Stimulated activated CD4-positive, alpha-beta T cell treated with anti-CD3 and anti-CD28 coated beads, TNF-alpha, amount 100 ng/mL, for 4 hours (primary cell): ENCODE measurements at places on chromosomes 7 and 10.

DNA sequence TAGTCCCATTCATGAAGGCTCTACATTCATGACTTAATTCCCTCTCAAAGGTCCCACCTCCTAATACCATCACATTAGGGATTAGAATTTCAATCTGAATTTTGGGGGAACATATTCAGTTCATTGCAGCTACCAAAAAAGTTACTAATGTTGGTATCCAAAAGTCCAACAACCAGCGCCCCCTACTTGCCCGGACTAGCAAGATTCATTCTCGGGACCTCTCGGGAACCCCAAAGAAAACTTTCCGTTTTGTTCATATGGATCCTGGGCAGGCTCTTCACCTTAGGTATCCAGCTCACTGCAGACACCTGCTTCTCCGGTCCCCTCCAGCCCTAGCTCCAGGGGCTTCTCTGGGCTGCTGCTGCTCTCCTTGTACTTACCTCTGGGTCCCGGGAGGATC, 8.9 kb upstream of the GRK5 start:
- DNase-seq = no peak

DNA sequence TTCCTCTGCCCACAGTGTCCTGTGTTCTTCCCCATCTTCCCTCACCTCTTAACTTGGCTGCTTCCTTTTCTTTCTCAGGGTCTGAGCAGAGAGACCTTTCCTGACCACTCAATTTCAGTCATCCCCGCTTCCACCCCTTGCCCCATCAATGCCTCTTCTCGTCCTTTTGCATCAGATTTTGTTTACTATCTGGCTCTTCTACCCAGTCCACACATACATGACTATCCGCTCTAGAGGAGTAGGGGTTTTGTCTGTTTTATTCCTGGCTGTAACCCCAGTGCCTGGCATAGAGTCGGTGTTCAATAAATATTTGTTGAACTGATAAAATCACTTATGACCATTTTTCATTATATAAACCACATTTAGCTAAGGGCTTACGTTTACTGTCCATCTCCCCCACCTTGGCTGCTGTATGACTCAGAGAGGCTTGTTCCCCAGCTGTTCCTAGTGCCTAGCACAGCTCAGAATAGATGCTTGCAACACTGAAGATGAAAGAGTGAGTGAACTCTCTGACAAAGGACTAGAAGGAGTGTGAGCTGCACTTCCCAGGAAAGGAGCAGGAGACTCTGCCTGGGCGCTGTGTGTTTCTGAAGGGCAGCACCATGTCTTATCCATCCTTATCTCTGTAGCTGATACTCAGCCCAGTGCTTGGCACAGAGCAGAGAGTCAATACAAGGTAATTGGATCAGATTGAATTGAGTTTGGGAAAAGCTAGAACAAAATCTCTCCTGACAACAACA, 21.9 kb downstream of the ARID5B start:
- DNase-seq = no peak

DNA sequence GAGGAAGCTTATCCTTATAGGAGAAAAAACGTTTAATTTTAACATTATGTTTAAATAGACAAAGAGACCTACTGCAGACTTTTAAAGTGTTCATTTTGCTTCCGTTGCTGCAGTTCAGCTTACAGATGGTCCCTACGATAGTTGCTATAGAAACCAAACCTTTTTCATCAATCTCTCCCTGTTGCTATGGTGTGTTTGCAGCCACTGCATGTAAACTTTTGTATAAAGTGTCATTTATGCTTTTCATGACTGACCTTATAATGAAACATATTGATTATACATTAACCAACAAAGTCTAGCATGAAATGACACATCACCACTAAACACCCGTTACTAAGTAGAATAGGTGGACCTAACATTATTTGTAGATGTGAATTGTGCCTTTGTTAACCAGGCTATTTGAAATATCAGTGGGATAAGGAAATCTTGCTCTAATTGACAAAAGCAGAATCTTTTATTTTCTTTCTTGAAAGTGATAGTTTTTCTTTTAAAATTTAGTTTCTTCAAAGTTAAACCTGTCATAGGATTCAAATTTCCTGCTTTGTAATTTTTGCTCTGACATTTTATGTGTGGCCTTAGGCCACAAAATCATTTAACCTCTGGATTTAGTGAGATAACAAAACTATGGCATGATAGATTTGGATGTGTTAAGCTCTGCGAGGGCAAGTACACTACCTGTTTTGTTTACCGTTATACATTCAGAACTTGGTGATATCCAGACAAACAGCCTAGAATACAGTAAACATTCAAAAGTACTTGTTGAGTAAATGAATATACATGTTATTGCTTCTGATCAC, 64.0 kb downstream of the CACNB2 start:
- DNase-seq = no peak

DNA sequence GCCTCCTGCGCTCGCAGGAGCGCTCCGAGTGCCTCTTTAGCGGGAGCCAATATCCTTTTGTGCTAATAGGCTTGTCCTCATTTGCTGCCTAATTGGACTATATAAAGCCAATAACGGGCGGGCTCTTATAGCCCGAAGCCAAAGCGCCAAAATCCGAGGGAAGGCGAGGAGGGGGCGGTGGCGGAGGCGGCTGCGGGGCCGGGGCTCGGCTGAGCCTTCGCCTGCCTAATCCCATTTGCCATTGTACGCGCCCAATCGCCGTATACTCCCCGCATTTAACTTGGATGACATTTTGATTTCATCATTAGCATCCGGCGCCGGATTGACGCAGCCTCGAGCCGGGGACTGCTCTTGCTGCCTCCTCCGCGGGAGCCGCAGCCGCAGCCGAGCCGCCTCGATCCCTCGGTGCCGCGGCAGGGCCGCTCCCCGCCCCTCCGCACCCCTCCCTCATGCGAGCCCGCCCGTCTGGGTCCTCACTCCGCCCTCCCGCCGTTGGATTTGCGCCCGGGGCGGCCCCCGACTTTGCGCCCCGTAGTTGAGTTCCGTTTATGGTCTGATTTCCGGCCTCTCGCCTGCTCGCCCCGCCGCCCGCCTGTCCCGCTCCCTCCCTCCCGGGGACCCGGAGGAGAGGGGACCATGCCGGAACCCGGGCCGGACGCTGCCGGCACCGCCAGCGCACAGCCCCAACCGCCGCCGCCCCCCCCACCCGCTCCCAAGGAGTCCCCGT, at the start of gene HMX3:
Gene HMX3, plus strand, starts transcription at position 556 of the 727 bp plus-strand sequence. Its CDS starts 81 bp downstream, at position 637.
- DNase-seq = no peak

DNA sequence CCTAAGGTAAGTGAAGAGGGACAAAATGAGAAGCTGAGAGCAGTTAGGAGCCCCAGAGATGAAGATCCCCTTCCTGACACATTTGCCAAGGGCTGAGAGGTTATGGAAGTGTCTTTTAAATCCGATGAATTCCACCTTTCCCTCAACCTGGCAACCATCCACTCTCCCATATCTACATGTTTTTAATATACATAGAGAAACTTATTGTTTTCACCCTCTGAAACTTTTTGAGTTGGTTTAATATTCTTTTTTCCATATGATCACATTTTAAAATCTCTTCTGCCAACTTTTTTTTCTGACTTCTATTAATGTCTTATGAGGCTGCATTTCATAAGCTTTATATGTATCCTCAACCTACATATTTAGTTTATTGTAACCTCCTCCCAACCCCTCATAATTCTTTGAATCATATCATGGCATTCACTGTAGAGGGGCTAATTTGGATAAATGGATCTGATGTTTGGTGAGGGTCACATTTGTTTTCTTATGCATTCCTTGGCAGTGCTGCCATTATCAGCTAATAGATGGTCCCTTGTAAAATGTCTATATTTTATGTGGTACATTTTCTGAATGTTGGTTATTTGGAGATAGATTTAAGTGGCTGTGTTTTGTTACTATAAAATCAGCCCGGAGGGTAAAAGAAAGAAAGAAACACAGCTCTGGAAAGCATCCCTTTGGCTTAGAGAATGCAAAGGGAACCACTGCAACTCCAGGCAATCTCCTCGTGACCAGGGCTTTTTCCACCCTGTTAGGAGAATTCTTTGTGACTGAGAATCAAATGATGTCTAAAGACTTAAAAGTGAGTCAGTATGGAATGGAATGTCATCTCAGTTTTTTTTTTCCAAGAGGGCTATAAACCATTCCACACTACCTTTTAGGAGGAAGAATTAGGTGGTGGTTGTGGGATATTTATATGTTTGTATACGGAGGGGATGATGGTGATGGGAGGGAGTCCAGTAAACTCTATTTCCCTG, 334.4 kb downstream of the SUGCT start:
- no peak for DNase-seq

DNA sequence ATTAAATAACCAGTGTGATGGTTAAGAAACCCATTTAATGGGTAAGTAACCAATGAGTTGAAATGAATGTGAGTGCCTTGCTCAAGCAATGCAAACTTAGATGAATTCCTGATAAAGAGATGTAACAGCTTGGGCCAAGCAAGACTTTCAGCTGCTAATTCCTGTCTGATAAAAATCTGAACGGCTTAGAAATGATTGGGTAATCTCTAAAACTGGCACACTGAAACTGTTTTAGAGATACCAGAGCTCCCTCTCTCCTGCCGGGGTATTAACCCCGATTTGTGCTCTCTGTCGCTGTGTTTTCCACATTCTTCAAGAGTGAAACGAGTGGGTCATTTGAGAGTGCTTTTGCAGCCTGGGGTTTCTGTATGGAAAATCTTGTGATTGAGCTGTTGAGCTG, 534.9 kb upstream of the GALNT17 start:
- no peak for DNase-seq

DNA sequence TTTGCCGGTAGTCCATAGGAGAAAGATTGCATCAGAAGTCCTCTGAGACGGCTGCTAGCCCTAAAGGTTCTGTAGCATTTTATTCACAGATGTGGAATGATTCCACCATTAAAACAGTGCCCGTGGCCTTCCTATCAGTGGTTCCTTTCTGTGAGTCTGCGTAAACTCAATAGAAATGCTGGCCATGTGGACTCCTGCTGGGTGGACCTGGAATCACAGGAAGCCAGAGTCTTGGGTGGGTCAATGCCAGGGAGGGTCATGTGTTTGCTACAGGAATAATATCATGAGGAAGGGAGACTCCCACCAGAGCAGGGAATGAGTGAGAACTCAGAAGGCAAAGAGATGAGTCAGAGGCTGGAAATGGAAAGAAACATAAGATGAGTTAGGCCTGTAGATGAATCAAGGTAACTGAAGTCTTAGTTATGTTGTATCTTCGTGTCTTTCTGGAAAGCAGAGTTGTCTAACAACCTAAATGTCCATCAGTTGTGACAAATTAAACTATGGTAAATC, 410.4 kb upstream of the AUTS2 start:
- DNase-seq = no peak

- no peak for DNase-seq
Measured at GRCh38 chr7:152354061-152354460, 81.7 kb downstream of the KMT2C start.

DNA sequence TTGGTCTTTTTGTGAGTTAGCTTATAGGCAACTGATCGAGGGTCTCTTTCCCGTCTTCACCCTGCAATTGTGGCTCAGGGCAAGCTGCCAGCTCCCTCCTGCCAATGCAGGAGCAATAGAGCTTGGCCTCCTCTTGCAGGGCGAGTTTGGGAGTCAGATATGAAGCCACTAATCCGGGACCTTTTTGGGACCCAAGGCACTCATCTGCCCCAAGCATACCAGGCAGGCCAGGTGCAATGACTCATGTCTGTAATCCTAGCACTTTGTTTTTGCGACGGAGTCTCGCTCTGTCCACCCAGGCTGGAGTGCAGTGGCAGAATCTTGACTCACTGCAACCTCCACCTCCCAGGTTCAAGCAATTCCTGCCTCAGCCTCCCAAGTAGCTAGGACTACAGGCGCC, 21.1 kb downstream of the LIMK1 start:
- DNase-seq = no peak

DNA sequence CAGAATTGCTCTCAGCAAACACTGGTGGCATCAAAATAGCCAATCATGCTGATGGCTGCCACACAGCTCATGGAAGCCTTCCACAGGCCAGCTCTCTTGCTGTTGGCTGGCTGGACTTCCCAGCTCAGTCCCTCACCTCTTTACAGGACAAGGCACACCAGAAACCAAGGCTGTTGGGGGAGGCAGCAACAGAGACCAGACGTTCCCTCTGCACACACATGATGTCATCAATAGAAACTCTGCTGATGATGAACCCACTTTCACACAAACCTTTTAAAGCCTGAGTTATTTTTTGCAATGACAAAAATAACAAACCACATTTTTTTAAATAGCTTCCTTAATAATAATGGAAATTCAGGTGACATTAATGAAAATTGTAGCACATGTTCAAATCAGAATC, 300.9 kb upstream of the C7orf33 start:
- DNase-seq = no peak

DNA sequence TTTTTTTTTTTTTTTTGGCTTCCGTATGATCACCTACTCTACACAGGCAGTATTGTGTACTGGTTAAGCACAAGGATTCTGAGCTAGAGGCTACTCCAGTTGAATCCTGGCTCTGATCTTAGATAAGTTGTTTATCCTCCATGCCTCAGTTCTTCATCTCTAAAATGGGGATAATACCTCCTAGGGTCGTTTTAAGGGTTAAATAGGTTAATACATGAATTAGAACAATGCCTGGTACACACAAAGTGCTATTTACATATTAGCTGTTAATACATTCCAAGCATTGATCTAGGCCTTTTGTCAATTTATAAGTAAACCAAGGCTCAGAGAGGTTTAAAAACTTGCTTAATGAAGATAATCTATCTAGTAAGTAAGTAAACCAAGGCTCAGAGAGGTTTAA, 59.0 kb downstream of the ST7 start:
- no peak for DNase-seq

GRCh38 chr10:73253225-73253555, 746 bp upstream of the MRPS16 start:
- no peak for DNase-seq

DNA sequence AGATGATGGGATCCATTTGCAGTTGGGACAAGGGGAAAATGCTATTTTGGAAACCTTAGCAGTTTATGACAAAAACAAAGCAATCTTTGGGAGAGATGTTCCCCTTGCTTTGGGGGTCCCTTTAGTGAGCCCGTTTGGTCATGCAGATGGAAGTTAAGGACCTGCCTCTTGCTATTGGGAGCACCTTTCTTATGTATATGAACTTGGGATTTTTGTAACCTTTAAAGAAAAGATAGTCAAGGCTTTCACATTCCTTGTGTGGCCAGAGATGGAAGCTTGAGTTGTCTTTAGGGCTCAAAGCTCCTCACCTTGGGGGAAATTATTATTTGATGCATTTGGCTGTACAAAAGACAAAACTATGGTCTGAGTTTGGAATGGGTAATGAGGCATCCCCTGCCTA, 179.0 kb upstream of the PLPP4 start:
- no peak for DNase-seq

DNA sequence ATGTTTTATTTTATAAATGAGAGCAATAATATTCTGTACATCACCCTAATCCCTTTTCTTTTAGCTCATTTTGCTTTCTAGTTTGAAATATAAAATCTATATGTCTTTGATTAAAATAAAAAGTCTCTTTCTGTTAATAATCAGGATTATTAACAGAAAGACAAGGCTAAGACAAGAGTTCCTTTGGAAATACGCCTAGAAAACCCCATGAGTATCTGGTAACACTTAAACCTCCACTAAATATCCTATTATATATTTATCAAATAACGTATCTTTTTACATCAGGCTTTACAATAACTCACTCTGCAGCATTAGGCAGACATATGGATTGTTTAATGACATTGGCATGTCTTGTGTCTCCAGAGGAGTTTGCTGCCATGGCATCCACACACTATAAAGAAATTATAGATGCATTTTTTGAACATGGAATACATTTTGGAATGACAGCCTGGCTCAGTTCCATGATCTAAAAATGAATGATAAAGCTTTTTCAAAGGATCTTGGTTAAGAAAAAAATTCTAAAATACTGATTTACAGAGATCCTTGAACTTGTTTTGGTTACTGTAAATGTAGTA, 98.7 kb downstream of the TMEM26 start:
- DNase-seq = no peak

- DNase-seq = no peak
Measured at GRCh38 chr7:44645254-44645653, 38.8 kb downstream of the OGDH start.
